ENCODE measurements at places on chromosomes 2 and 18.

DNA sequence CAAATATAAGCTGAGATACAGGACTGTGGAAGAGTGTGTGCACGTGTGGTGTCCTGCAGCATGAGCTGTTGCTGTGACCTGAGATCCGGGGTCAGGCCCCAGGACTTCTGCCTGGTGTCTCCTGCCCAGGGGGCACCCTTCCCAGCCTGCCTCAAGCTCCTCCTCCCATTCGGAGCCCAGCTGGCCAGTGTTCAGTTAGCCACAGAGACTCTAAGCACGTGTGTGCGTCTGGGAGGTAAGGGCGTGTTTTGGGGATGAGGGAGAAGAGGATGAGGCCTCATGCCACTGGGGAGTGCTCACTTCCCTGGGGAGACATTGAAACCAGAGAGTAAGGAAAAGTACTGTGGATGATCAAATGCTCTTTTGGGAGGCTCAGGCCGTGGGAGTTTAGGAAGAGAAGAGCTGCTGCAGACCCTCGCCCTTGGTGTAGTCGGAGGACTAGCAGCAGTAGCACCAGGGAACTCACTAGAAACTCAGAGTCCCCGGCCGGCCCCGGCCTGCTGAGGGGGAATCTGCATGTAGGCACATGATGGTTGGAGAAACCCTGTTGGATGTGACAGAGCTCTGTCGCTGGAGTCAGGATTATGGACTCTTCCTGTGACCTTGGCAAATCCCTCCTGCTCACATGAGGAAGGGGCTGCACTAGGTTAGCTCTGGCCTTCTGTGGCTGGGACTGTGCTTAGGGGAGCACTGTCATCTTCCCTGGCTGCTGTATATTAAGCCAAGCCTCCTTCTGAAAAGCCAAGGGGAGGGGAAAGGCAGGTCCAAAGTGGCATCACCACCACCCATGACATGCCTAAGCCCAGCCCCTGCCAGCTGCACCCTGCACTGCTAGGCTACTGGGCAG, 231.1 kb downstream of the DYSF start:
- no peak for DNase-seq

DNA sequence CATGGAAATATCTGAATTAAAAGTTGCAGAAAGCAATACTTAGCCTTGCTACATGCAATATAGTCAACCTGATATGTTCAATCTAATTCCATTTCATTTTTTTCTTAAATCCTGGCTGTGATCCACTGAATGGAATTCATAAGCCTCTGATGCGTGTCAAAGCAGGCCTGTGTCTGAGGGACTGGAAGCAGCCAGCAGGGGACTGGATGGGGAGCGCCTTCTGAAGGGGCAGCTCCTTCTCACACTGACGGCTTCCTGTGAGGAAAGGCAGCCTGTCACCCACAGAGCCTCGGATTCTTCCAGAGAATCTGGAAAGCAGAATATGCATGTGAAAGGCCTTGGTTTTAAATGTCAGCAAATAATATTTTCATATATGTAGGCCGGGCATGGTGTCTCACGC, 73.5 kb downstream of the KCNF1 start:
- no peak for DNase-seq

DNA sequence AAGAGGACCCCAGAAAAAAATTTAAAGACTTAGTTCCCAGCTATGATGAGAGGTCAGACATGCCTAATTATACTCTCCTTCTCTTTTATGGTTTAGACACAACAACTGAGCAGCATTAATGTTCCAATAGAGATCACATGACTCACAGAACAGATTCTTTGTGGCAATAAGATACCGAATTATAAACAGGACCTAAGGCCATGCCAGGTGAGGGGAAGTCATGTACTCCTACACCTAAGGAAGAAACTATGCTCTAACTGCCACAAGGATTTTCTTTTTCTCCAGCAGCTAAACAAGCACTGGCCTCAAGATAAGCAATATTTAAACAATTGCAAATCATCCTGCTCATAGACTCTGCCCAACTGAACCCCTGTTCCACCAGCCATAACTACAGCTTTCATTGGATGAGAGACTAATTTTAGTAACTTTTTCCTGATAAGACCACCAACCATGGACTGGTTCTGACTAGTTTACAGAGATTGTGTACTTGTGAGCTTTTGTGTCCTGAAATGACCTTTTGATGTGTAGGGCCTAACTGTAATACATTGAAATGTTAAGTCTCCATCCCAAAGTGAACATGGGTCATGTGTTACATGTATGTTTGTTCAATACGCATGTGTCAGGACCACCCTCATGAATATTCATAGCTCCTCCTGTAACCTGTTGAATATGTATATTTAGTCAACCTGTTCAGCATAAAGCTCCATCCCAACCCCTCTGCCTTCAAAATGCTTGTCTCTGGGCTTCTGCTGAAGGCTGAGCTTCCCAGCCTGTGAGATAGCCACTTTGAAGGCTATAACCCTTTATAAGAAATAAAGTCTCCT, 21.6 kb upstream of the NFE2L2 start:
- DNase-seq: no peak

DNA sequence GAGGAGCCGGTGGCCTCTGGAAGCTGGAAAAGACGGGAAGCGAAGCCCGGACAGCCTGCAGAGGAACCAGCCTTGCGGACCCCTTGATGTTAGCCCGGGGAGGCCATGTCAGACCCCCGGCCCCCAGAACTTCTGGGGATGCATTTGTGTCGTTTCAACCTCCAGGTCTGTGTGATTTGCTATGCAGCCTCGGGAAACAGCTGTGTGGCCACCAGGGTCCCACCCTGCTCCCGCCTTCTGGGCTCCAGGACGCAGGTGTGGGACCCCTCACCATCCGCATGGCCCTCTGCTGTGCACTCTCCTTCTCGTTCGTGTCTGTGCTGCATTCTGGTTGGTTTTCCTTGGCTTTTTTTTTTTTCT, 13.3 kb downstream of the NEU4 start:
- no peak for DNase-seq

- no peak for DNase-seq
These were observed 117.4 kb downstream of the FMNL2 start for GRCh38 chr2:152452256-152452973.
